ENCODE measurements at places on chromosomes 1 and 21.
A peak's percentile ranks its signal among the peaks of the same experiment; 100 is the strongest.

GRCh38 chr1:181178241-181178879, 89.9 kb downstream of the IER5 start:
- no peak for DNase-seq

- peak; percentile 66 for DNase-seq
Measured at GRCh38 chr1:209989525-209989924, 51.5 kb downstream of the SYT14 start.

DNA sequence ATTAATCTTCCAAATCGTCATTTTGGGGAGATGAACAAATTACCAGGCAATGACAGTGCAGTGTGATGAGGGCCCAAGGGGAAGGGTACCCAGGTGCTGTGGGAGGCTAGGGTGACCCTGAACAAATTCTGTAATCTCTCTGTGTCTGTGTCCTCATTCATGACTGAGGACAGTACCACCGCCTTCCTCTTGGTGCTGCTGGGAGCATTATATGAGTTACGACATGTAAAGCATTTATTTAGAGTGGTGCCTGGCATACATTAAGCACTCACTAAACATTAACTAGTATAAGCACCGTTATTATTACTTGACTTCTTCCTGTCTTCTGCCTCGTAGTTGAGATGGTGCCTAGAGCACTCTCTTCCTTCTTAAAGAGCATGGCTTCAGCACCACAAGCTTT, 468.2 kb upstream of the VAMP3 start:
- DNase-seq = peak; percentile 67

DNA sequence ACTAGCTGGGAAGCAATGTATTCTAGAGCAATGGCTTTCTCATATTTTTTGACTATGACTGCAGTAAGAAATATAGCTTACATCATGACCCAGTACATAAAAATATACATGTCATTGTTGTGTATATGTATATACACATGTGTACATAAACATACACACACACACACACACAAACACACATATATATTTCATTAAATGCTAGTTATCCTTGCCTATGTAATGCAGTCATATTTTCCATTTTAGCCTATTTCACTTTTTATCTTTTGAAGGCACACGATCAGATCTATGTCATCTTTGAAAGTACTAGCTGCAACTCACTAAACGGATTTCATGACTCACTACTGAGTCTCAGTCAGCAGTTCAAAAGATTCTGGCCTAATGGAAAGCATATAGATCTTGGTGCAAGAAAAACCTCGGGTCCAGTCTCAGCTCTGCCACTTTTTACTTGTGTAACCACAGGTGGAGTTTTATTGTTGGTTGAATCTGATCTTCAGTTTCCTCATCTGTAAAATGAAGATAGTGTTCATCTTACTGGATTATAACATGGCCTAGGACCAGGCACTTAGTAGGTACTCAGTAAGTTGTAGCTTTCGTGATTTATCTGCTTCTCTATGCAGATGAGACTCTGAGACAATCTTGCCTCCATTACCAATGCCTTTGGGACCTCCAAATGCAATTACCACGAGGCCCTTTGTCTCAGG, 325.6 kb downstream of the RRAGC start:
- no peak for DNase-seq

- no peak for DNase-seq
Measured at GRCh38 chr1:243287652-243288051, 31.8 kb downstream of the SDCCAG8 start.

GRCh38 chr1:33516891-33517567, 44.6 kb downstream of the ZSCAN20 start:
- DNase-seq = no peak

- no peak for DNase-seq
Measured at GRCh38 chr1:15311122-15311822, 64.2 kb downstream of the FHAD1 start.

- DNase-seq = no peak
Measured at GRCh38 chr1:175133673-175134435, 58.7 kb downstream of the KIAA0040 start.

- no peak for DNase-seq
Measured at GRCh38 chr1:2861143-2861987, 59.9 kb upstream of the TTC34 start.

GRCh38 chr1:244758708-244759107, 76.8 kb upstream of the COX20 start:
- DNase-seq = no peak

- DNase-seq = peak; percentile 54
Measured at GRCh38 chr1:21865943-21866706, 54.1 kb downstream of the LDLRAD2 start.

GRCh38 chr1:30248373-30248772, 475.0 kb downstream of the MATN1 start:
- no peak for DNase-seq

- no peak for DNase-seq
Measured at GRCh38 chr1:6898974-6899539, 113.8 kb downstream of the CAMTA1 start.
